ENCODE measurements at places on chromosomes 13 and 19.

- no peak for DNase-seq
Measured at GRCh38 chr13:28340272-28340793, 154.6 kb downstream of the FLT1 start.

DNA sequence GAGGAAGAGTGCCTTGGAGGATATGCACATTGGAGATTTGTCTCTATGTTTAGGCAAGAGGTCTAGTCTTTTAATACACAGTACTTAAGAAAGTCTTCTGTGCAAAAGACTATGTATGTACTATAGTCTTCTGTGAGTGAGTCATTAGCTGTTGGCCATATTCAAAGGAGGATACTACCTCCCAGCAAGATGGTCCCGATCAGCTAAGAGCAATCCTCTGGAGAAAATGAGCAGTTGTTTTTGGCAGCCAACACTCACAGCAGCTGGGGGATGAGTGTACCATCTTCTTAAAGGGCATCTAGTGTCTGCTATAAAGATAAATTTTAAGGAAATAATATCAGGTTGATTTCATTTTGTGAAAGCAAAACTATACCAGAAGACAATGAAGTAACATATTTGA is 487.8 kb downstream of the KCTD12 start:
- DNase-seq = no peak

- DNase-seq = no peak
Measured at GRCh38 chr19:38284422-38284821, 19.6 kb upstream of the C19orf33 start.

GRCh38 chr13:30493658-30494381 is 28.1 kb upstream of the HMGB1 start:
- no peak for DNase-seq

DNA sequence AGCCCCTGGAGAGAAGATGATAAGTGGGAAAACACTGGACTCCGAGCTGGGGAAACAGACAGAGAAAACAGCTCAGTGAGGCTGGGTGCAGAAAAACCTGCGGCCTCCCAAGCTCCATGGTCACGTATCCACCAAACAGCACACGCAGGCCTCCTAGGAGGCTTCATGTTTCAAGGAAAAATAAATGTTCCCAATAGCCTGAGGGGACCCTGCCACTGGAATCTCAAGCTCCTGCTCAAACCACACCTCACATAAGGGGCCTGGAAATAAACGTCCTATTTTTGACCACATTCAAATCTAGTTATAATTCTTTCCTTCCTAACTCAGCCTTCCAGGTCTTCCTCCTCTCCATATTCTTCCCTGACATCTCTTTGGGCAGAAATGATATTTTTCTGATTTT is 225.7 kb downstream of the ABCC4 start:
- no peak for DNase-seq

DNA sequence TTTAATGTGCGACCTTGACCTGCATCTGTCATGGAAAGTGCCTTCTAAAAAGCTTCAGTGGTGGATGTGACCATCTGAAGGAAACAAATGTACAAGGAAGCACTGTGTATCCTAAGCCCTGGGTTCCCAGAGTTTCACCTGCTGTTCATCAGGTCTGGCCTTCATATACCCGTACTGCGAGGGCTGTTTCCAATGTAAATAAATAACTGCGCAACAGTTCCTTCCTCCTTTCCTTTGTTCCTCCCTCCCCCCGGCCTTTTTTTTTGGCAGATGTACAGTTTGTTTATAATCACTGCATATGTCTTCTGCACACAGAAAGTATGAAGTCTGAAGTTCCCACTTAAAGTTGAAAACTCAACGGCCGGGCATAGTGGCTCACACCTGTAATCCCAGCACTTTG is 5.2 kb downstream of the FAAP24 start:
- no peak for DNase-seq

GRCh38 chr13:56012644-56013043 is 1128.1 kb upstream of the PRR20A start:
- DNase-seq = no peak

DNA sequence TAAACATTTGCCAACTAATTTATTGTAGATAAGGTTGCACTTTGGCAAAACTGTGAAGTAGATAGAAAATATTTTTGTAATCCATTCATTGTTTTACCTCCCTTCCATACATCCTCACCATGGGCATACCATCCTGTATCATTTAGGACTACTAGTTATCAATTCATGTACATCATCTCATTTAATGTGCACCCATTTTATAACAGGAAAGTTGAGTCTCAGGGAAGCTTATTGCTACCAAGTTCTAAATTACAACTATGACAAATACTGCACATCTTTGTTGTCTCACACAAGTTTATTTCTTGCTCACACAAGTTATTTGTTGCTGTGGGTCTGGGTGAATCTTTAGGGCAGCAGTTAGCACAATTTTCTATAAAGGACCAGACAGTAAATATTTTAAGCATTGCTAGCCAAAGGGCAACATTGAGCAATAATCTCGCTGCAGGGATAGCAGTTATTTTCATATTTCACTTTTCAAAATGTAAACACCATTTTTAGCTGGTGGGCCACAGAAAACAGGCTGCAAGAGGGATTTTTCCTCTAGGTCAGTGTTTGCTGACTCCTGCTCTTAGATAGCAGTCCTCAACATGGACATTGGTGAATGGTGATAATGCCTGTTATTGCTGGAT is 276.5 kb downstream of the GPC6 start:
- no peak for DNase-seq

DNA sequence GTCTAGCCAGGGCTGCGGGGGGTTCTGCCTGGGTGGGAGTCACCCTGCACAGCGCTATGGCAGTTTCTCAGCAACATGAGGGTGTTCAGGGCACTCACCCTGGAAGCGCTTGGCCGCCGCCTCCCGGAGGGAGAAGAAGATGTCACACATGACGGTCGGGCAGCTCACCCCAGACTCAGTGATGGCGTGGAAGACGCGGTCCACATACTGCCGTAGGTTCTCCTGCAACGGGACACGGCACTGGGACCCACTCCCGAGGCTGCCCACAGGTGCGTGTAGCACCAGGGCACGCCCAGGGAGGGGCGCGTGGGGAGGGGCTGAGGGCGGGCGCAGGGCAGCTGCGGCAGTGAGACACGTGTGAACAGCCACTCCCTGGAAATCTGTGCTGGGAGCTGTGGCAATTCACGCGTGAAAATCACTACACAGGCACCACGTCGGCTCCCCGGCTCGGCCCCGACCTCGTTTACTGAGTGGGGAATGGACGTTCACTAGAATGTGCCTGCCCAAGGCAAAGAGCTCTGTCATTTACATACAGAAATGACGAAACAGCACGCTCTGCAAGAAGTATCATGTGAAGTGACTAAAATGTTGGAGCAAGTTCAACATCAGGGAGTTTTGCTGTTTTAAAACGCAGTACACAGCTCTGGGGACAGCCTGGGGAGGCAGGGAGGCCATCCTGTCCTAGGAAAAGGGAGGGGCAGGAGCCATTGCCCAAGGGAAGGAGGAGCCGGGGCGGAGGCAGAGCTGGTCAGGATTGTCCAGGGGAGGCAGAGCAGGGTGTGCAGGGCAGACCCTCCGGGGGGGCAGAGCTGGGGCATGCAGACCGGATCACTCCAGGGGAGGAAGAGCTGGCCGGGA is 41.5 kb upstream of the C13orf46 start:
- no peak for DNase-seq

DNA sequence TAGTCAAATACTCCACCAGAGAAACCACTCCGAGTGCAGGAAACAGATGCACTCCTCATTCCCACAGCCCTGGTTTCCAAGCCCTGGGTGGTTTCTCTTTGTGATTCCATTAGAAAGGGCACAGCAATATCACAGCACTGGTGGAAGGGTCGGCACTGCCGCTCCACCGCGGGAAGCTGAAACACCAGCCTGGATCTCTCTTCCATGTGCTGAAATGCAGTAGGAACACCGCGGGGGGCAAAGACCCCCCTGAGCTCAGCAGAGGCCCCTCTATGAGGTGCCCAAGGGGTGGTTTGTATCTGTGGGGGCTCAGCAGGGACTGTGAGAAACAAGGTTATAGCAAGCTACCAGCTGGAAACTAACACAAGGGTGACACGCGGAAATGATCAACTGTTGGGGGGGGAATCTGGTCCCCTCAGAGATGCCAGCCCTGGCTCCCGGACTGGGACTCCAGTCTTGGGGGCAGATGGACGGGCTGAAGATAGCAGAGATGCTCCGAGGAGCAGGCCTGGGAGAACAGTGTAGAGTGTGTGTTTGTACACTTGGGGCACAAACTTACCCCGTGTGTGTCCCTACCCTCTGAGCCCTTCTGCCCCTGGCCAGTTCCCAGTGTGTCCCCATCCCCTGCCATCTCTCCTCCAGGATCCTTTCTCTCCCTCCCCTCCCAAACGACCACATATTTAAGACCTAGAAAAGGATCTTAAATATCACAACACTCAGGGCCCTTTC is 1.8 kb downstream of the ZFR2 start:
- DNase-seq = no peak

DNA sequence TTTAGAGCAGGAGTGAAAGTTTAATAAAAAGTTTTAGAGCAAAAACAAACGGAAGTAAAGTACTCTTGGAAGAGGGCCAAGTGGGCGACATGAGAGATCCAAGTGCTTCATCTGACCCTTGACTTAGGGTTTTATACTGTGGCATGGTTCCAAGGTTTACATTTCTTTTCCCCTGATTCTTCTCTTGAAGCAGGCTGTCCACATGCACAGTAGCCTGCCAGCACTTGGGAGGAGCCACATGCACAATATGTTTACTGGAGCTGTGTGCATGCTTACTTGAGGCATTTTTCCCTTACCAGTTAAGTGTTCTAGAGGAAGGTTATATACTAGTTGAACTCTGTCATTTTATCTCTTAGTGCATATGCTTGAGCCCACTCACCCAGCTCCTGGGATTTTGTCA is 295.6 kb downstream of the TBC1D4 start:
- no peak for DNase-seq

GRCh38 chr19:4967738-4968461 is 1.0 kb upstream of the KDM4B start:
- no peak for DNase-seq

- DNase-seq = no peak
Measured at GRCh38 chr13:33111414-33112110, 95.3 kb downstream of the KL start.

DNA sequence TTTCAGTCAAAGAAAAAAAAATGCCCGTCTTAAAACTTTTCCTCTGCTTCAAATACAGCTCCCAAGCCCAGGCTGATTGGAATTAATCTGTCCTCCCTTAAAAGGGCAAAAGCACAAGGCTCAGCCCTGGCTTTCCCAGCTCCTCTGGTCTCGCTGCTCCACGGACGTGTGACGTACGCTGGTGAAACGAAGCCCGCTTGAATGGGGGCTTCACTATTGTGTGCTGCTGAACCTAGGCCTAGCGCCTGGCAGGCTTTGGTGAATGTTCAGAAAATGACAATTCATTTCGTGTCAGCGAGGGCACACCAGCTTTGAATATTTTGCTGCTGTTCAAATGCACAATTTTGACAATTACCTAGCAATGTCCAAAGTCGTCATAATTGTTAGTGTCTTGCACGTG is 615 bp upstream of the ZNF135 start:
- DNase-seq = no peak

DNA sequence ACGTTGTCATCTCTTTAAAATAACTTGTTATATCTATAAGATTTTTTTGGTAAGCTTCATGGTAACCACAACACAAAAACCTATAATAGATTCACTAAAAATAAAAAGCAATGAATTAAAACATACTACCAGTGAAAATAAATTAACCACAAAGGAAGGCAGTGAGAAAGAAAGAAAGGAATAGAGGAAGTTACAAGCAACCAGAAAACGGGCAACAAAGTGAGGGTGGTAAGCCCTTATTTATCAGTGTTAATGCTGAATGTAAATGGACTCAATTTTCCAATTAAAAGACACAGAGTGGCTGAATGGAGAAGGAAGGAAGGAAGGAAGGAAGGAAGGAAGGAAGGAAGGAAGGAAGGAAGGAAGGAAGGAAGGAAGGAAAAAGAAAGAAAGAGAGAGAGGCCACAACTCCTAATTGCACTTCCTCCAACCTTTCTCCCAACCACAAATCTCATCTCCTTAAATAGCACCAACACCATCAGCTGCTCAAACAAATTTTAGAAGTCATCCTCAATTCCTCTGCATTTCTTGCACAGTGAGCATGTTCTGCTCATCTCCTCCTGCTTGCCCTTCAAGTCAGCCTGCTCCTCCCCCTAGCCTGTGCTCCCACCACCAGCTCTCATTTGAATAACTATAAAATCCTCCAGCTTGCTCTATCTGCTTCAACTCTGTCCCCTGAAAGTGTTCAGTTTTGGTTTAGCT is 48.6 kb downstream of the CCNA1 start:
- no peak for DNase-seq

GRCh38 chr13:112968380-112968909 is 569 bp upstream of the MCF2L start:
- DNase-seq = peak; percentile 19

- DNase-seq = no peak
Measured at GRCh38 chr13:20093951-20094350, 66.9 kb downstream of the GJA3 start.

- peak; percentile 54 for DNase-seq
Measured at GRCh38 chr13:40026174-40026585, 370.7 kb downstream of the COG6 start.
